NCI-H2227 treated with DMSO at 0.1 percent for 48 hours (cell line): ENCODE measurements at places on chromosomes 4 and X.

DNA sequence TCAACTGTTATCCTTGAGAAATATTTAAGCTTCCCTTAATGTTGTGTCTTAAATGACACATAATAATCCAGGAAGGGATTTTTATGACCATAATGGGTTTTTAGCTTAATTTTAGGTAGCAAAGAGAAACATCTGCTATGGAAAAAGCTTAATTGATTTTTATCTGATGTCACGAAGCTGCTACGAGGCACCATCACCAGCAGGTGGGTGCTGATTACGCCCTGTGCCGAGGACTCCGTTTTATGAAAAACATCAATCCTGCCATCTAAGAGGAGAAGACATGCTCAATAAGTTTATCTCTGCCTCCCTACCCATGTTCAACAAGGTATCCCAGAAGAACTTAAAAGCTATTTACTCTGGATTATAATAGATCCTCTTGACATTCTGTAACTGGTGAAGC lies 280.6 kb upstream of the ZFP42 start:
- no peak for DNase-seq

- no peak for DNase-seq
These were observed 33.2 kb downstream of the HTT start for GRCh38 chr4:3107691-3108121.

DNA sequence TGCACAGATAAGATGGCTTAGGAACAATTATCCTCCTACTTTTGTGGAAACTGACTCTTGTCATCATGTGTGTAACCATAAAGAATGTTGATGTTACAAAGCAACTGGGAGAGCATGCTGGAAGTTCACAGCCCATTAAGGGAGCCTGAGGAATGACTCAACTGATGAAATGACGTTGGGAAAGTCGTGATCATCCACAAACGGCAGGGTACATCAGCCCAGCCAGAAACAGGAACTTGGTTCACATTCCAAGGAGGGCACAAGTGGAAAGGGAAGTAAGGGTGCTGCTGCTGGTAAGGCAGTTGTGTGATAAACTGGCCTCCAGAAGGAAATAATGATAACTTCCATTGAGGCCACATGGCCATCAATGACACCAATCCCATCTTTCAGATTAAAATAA lies 6.7 kb downstream of the TEC start:
- DNase-seq: no peak

- DNase-seq: no peak
These were observed 163.1 kb upstream of the FAT1 start for GRCh38 chr4:186886759-186887158.

GRCh38 chrX:12986886-12987285 lies 12.0 kb downstream of the TMSB4X start:
- no peak for DNase-seq

DNA sequence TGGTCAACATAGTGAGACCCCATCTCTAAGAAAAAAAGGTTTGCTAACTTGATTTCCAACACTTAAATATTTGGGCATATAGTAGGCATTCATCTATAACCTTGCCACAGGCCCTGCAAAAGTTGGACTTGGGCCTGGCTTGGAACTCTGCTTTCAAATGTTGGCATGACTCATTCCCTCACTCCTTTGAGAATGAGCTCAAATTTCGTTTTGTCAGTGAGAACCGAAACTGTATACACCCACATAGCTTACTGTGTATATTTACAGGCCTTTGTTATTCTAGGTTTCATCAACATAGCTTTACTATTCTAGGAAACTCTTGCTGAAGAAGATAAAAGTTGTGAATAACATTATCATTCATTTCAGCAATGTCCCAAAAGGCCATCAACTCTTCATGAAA lies 88.7 kb upstream of the ELOVL6 start:
- no peak for DNase-seq

- DNase-seq: no peak
These were observed 71.5 kb downstream of the SORBS2 start for GRCh38 chr4:185740471-185740873.
